ENCODE measurements at places on chromosomes 4 and X.

- DNase-seq, result no peak
Measured at GRCh38 chr4:164847967-164848649, 28.9 kb upstream of the APELA start.

DNA sequence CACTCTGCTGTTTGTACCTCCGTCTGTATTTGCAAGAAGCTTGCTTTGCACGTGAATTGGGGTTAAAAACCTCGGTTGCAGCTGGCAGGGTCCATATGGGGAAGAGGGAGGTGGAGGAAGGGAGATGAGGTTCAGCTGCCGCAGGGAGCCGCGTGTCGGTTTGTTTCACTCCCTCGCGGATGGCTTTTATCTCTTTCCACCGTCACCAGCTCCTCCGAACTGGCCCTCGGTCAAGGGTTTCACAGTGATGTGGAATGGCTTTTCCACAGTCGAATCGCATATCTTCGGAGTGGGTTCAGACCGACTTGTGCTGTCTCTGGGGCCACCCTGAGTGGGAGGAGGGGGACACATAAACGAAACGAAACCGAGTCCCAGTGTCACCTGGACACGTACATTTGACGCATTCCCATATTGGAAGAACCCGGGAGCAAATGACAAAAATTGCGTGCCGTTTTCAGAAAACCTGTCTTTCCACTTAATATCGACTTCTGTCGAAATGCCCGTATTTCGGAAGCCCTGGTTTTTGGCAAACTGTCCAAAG is 929 bp downstream of the ZBTB33 start:
- peak; percentile 47 for DNase-seq

DNA sequence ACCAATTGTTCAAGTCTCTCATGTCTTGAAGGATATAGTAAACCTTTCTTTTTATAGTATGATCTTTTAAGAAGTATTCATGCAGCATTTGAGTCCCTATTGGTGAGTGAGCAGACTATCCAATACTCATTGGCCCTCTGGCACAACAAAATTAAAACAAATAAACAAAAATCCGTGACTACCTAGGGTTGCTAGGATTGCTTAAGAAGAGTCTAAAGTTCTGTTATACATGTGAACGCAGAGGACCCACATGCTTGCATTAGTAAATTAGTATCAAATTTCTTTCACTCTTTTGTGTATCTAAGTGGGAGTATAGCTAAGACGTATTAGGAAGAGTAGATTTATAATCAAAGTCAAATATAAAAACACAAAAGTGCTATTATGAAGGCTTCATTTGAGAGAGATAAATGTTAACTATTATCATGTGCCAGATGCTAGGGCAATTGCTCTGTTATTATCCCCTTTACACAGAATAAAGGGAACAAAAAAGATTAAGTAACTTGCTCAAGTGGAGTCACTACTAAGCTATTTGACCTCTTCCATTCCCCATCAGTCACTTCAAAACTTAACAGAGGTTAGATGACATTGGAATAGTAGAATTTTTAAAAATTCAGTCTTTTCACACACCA is 29.2 kb upstream of the LARP1B start:
- DNase-seq, result peak; percentile 57

DNA sequence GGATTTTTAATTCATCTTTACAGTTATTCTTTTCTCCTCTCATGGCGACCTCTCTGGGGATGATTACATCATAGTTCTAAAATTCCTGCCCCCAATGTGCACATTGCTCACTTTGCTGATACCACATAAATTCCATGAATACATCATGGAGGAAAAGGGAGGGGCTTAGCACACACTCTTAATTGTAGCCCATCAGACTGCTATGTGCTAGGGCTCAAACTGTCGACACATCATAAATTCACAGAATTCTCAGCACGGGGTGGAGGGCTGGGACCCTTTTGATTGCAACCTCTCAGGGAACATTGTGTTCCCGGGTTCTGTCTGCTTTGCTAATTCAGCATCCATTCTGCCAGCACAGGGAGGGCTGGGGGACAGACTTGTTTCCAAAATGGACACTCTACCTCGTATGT is 592.9 kb downstream of the BCOR start:
- DNase-seq, result no peak

- peak; percentile 66 for DNase-seq
Measured at GRCh38 chrX:155094468-155095061, 23.3 kb downstream of the BRCC3 start.

DNA sequence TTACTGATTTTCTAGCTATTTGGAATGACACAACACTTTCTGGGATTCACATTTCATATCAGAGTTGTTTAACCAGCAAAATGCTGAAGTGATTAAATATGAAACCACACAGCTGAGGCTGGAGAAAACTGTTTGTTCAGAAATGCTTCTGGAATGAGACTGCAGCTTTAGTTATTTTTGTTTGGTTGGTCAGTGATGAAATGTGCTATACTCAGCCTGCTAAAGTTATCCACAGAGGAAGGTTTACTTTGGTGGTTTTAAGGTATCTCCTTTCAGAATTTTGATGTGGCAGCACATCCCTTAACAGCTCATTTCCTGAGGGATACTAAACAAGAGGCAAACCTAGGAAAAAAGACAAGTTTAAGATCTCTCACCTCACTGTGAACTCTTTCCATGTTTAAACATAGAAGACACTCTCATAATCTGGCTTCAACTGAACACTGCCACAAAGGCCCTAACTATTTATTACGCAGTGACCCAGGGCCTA is 106.6 kb upstream of the PDE5A start:
- DNase-seq, result peak; percentile 87

- no peak for DNase-seq
Measured at GRCh38 chr4:78928835-78929234, 10.4 kb downstream of the PAQR3 start.

GRCh38 chr4:156765277-156765676 is 206.3 kb downstream of the PDGFC start:
- peak; percentile 39 for DNase-seq

DNA sequence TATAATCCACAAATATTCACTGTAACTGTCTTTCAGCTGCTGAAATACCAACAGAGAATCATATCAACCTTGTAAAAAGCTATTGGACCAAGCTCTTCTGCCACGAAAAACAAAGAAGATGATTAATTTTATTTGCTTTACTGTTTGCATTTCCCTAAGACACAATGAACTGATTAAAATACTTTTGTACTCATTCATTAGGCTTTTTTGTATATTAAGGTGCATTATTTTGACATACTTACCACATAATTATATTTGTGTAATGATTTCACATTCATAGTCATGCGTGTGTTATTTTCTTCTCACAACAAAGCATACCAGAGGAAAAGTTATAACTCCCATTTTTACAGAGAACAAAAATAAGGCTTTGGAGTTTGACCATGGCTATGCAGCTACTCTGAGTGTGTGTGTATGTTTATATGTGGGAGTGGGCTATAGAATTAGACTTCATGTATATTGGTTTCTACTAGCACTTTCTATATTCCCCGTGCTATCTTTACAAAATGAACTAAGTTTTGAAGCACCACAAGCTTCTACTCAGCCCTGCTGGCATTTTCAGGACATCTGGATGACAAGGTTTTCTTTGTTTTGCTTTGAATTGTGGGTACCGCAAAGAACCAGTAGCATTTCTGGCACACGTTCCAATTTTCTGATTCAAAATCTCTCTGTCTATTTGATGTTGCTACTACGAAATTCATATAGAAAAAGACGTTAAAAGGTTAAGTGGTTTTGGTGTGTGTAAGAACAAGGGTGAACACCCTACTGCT is 11.0 kb upstream of the FGF5 start:
- peak; percentile 46 for DNase-seq

DNA sequence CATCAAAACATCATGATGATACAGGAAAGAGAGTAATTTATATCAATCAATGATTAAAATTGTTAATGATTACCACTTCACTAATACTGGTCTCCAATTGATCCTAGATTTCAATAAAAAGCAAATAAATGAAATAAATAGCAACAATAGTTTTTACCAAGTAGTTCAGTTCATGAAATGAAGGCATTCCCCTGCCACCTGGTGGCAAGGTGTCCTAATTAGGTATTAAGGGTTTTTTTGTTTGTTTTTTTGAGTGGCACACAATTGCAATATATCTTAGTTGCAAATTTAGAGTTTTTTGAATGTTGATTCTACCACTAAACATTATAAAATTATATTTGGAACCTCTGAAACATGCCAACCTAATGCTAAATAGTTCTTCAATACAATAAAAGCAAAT is 157.4 kb upstream of the PDE5A start:
- DNase-seq, result peak; percentile 32

DNA sequence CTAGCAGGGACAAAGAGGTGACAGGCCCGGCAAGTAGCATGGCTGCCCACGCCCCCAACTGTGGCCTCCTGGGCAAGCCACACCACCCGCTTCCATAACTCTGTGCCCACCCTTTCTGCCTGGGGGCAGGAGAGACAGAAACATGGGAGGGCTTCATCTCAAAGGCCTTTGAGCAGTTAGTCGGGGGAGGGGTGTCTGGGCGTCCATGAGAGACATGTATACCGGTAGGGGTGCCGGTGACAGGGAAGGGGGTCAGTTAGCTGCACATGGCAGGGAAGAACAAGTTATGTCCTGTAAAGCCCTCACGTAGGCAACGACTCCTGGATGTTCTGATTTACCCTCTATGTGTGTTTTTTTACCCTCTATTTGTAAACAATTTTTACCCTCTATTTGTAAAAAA is 9.3 kb downstream of the PDZD4 start:
- DNase-seq, result no peak

DNA sequence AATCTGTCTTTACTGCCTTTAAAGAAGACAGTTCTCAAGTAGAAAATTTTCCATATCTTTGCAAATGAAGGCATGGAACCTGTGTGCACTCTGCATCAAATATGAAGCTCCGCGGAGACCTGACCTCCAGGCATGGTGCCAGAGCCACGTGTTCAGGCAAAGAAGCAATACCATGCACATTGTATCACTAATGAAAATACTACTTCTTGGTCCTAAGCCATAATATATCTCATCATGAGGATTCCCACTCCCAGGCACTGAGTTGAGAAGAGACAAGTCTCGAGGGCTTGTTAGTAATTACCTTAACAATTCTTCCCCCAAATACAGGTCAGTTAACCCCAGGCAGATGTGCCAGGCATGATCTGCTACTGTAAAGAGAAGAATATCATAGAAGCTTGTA is 56.7 kb downstream of the PCDH19 start:
- no peak for DNase-seq

DNA sequence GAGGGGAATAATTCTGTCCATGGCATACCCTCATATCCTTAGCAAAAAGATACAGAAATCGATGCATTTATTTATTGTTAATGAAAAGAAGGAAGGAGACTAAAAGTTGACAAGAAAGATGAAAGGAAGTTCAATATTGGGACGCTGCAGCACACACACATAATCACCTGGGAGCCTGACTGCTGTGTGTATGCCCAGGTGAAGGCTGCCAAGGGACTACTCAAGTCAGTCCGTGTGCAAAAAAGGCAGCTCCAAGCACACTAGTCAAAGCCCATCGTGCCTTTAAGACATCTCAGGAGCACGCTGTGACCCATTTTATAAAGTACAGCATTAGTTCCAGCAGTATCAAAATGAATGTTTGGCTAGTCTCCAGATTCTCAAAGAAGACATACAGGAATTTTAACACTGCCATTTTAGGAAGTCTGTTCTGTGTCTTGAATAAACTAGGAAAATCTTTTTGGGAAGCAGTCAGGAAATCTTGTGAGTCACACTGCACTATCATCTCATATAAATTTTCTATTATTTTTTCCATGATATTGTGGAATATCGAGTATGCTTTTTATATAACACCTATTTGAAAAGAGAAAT is 363.9 kb downstream of the GASK1B start:
- no peak for DNase-seq

- peak; percentile 83 for DNase-seq
Measured at GRCh38 chr4:141636771-141637460, 533 bp downstream of the IL15 start.

DNA sequence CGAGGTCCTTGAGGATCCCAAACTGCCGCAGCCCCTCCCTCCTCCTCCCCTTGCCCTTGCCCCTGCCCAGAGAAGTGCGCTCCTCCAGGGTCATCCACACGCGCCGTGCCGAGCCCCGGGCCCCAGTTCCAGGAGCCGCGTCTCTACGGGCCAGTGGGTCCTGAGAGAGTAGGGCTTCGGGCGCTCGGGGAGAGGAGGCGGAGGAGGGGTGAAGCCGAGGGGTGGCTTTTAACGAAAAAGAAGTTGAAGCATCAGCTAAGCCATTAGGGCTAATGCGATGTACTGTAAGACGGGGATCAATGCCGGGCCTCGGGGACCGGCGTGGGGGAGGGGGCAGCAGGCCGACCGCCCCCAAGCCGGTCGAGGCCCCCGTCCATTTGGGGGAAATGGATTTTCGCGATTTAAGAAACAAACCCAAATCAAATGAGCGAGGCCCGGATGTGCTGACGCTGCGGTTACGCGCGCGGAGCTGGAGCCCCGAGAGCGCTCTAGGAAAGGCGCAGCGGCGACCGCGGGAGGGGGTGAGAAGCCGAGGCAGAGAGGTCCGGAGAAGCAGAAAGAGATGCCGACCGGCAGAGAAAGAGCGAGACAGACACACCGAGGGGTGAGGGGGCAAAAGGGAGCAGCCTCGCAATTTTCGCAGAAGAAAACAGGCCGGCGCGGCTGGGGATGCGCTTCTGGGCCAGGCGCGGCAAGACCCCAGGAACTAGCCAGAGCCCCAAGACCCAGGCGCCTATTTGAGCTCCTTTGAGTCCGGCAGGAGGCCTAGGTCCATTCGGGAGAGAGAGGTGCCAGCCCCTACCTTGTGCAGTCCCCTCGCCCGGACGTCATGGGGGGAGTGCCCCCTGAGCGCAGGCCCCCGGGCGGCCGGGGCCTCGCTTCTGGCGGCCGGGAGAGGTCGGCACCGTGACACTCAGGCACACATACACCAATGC is 13.6 kb downstream of the HMX1 start:
- no peak for DNase-seq

DNA sequence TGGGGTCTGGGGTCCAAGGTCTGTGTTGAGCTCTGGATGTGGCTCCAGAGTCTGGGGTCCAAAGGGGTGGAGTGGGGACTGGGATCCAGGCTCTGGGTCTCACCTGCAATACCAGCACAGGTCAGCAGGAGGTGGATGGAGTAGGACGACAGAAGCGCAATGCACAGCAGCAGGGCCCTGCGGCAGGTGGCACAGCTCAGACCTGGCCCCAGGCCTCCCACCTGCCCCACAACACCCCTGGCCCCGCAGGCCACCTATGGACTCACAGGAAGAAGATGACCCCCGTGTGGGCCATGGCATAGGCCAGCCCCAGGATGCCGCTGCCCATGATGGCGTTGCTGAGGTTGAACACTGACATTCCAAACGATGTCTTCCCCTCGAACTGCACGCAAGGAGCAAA is 3.4 kb downstream of the SLC38A5 start:
- no peak for DNase-seq

DNA sequence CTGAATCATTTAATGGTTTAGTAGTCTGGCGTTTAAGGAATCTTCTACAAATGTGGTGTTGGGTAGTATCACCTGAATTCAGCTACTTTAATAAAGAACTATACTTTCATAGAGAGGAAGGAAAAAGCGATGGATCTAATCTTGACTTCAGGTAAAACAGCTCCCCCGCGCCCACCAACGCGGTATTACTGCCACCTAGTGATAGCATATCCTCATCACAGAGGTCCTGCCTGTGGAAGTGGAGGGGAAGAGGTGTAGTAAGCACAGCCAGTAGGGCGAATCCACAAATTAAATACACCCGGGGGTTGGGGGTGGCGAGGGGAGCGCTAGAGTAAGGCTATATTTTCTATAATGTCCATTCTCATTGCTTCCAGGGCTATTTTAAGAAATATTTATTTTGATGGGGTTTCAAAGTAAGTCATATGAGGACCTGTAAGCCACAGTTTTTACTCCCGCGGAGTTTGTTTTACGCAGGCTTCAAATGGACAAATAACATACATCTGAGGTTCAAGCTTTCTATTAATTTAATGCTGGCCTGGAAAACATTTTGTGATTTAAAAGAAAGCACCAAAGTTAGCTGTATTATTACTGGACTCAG is 8.3 kb upstream of the DAPP1 start:
- DNase-seq, result peak; percentile 68

- DNase-seq, result no peak
Measured at GRCh38 chrX:23578079-23578478, 89.2 kb upstream of the PRDX4 start.
